Central memory CD4-positive, alpha-beta T cell (primary cell): ENCODE measurements at places on chromosomes 3 and 15.

DNA sequence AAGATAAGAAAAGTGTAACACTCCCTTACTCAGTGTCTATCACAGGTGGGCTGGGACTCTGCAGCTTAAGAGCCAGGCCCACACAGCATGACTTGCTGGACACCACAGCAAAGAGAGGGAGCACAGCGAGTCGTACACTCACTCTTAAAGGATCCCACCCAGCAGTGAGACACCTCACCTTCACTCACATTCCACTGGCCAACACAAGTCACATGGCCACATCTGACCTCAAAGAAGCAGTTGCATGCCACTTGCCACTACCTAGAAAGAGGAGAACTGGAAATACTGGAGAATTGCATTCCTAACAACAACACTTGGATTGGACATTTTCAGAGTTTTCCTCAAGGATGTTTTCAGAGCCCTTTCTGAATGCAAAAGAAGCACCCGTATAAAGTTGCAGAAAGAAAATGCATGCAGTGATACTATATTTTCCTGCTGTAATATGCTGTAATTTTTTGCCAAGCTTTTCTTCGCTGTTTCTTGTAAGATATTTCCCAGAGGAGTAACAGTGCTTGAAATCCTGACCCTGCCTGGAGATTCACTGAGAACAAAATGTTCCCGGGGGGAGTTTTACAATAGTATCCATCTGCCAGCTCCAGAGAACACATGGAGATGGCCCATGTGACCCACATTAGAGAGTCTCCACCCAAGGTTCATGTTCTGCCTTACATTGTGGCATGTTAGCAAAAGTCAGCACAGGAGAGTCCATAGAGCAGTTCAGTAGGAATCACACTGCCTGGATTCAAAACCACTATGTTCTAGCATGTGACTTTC, 42.2 kb downstream of the TRIM42 start:
- no peak for DNase-seq

DNA sequence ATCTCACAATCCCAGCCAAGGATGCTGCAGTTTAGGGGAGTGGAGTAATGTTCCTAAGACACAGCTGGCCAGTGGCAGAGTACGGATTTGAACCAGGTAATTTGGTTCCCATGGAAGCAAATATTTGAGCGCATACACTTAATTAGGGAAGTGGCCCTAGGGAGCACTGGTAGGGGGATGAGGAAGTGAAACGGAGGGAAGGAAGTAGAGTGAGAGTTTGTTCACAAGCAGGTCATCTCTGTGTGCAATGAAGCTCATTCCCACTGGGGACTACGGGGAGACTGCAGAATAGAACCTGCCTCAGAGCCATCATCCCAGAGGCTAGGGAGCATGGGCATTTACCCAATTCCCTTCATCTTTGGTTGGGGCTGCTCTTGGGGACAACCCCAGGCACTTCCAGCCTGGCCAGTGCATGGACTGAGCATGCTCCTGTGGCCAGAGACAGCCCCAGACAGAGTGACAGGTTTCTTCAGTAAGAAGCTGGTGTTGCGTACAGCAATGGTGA, 317.2 kb upstream of the PROK2 start:
- no peak for DNase-seq

GRCh38 chr3:194928831-194929577, 243.3 kb downstream of the FAM43A start:
- no peak for DNase-seq

- DNase-seq, result no peak
Observed at GRCh38 chr3:135263331-135263730, 468.3 kb downstream of the EPHB1 start.

GRCh38 chr3:51257870-51258269, 127.2 kb upstream of the MANF start:
- DNase-seq, result no peak

- DNase-seq, result no peak
Observed at GRCh38 chr3:46868948-46869347, 5.7 kb upstream of the MYL3 start.
